ENCODE measurements at places on chromosomes 4 and X.

- no peak for DNase-seq
Measured at GRCh38 chr4:4759883-4760282, 99.6 kb upstream of the MSX1 start.

DNA sequence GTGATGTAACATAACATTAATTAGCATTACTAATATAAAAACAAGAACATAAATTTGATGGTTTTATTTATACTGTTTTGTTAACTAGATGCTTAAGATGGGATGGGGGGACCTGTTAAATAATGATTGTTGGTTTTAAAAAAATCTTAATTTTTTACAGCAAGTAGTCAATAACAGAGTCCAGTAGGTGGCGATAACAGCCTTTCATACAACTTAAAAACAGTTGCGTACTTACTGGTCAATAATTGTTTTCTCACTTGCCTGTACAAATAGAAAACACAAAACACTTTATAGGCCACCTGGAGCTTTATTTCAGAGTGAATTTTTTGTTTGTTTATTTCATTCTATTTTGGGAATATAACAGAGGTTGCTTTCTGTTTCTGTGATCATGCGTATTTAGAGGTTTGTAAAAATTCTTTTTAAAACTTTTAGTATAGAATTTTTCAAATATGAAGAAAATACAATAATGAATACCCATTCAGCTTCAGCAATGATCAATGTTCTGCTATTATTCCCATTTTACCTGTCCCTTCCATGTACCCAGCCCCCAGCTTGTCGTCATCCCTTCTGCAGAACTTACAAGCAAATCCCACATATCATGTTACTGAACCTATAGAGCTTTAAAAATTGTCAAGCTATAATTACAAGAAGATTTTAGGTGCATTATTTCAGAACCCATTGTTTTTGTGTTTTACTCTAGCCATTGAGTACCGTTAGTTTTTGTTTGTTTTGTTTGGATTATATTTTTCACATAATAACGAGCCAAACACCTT is 97.1 kb downstream of the MRPL1 start:
- DNase-seq: no peak

DNA sequence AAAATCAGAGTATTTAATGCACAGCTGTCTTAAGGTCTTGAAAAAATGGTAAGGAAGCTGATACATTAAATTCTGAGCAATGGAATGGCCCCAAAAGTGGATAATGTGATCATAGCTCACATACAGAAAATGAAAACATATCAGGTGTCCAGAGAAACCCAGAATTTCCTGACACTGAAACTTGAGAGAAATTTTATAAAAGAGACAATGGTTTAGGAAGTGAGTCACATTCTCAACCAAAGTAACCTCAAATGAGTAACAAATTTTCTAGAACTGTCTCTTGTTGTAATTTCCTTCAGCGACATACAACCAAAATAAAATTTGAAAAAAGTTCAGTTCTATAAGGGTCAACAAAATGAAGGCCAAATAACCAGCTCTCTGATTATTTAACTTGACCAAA is 37.4 kb upstream of the PACRGL start:
- no peak for DNase-seq

DNA sequence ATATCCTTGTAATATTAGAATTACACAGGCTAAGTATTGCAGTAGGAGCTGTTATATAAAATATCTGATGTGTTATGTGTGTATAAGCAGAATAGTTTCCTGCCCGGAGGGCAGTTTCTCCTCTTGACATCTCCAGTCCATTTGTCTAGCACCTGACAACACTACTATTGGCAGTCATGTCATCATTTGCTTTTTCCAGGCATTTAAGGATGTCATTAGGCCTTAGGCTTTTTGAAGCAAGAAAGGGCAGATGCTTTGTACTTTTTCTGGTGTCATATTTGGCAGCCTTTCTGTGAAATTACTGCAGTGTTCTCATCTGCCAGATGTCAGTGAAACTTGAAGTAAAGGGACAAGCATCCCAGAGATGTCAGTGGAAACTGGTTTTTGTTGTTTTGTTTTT is 2017.6 kb upstream of the IGFBP7 start:
- DNase-seq: no peak

GRCh38 chrX:19057856-19058255 is 64.4 kb downstream of the ADGRG2 start:
- DNase-seq: no peak

- no peak for DNase-seq
Measured at GRCh38 chrX:17000751-17001150, 54.3 kb downstream of the REPS2 start.

DNA sequence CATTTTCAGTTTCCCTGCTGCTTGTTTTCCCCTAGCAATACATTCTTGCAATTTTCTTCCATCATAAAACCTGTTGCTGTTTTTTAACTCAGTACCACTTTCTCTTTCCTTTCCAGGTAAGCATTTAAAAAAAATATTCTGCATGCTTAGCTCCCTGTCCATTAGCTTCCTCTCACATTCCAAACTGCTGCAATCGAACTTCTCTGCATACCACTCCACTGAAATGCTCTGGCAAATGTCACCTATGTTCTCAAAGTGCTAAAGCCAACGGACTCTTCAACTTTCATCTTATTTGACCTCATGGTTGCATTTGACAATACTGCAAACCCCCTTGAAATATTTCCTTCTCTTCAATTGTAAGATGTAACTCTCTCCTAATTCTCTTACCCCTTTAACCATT is 192.7 kb downstream of the ANAPC10 start:
- DNase-seq: no peak

DNA sequence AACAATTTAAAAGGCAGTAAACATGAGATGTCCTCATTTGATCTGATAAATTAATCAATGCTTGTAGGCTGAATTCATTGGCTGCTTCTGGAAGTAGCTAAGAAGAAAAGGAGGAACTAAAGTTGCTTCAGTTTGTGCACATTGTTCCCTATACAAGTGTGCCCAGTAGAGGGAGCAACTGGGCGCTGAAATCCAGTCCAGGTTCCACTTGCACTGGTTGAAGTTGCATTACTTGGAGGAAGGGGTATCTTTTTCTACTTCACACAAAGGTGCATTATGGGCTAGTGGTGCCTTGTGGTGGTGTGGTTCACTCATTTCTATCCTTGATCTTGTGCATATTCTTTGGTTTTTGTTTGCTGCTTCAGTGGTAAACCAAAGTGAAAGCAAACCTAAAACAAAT is 67.9 kb upstream of the SOX3 start:
- DNase-seq: no peak

DNA sequence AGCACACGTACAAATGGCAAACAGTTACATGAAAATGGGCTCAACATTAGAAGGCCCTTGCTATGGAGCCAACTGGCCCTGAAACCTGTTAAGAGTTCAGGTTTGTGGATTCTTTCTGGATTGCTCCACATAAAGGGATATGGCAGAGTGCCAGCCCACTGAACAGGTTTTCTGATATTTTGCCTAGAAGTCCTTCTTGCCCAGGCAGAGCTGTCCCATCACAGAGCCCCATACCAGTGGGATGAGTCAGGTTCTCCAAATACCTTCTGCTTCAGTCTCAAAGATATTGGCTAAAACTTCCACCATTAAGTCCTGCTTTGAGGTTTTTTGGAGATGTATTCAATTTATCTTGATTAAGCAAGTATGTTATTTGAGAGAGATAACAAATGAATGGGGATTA is 146.8 kb upstream of the IL1RAPL2 start:
- no peak for DNase-seq

GRCh38 chr4:111937368-111937767 is 207.9 kb upstream of the FAM241A start:
- no peak for DNase-seq

DNA sequence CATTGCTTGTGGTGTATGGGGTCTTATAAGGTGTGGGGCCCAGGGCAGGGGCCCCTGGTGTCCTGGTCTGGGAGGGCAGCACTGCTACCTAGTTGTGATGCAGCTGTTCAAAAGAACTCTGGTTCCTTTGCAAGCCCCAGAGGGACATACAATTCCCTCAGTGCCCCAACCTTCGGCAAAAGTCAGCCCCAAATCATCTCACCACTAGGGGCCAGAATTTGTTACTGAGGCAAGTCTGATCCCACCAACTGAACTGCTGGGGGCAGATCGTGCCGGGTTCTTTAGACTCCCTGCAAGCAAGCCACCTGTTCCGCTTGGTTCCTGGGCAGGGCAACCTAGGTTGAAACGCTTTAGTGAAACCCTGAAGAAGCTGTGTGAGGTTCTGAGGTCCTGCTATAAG is 180.1 kb upstream of the S100G start:
- no peak for DNase-seq

DNA sequence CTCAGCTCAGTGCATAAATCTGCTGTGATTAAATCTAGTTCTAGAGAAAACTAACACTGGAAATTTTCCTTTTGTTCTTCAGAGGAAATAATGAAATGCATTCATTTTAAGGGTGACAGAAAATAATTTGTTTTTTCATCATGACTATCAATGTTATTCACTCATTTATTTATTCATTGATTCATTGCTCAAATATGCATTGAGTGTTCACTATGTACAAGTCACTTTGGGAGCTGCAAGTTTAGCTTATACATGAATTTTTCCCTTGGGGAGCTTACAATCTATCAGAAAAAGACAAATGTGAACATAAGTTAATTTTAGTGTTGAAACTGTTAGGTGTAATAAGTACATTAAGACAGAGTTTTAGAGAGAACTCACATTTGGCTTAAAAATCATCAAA is 897.8 kb downstream of the CENPC start:
- no peak for DNase-seq

DNA sequence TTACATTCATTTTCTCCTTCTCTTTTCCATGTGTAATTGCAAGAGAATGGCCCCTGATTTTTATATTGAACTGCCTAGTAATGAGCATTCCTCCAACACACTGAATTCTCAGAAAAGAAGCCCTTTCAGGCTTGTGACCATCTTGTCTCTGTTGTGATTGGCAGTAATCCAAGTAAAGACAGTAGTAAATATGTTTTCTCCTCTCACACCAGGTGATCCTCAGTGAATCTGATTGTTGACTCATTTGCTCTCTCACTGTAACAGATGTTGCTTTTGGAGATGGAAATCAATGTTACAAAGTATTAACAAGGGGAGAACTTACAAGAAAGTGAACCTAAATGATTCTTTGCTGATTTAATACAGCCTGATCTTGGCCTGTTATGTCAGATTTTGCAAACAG is 271.0 kb downstream of the AFF2 start:
- DNase-seq: no peak

DNA sequence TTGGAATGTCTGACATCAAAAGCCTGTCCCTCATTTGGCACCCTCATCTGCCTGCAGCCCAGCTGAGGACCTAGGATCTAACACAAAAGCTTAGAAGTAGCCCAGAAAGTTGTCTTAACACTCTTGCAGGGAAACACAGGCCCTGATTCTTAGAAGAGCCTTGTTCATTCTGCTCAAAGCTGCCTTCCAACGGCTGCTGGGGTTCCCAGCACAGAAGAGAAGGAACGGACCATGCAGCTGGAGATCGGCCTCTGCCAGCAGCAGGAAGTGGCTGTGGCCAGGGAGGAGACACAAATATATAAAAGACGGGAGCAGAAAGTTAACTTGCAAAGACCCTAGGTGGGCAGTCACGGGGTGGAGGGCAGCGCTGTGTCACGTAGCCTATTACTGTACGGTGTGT is 20.4 kb downstream of the PRPS2 start:
- no peak for DNase-seq

DNA sequence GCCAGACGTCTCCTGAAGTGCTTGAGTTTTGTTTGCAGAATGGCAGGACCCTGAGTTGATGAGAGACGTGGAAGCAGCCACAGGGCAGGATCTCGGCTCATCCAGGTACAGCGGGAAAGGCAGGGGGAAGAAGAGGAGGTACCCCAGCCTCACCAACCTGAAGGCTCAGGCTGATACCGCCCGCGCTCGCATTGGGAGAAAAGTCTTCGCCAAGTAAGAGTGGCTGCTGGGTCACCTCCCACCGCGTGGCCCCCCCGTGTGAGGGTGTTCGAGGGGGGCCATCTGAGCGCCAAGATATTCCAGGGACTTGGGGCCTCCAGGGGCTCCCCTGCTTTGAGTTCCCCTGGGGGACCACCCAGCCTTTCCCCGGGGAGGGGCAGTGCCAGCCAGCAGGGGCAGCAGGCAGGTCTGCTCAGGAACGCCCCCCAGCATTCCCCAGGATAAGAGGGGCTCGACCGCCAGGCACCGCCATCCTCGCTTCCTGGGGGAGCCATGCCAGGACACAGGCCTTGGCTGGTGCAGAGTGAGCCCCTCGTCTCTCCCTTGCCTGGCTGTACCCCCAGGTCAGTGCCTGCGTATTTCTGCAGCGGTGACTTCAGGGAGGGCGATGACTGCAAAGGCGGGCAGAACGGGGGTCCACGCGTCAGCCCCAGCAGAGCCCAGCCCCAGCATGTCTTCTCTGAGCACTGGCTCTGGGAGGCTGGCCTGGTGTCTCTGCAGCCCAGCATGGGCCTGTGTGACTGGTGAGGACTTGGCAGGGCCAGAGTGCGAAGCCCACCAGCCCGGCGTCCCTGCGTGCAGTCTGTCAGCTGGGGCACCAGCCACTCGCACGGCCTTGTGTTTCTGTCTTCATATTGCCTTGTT is 22.3 kb downstream of the NKX1-1 start:
- no peak for DNase-seq

DNA sequence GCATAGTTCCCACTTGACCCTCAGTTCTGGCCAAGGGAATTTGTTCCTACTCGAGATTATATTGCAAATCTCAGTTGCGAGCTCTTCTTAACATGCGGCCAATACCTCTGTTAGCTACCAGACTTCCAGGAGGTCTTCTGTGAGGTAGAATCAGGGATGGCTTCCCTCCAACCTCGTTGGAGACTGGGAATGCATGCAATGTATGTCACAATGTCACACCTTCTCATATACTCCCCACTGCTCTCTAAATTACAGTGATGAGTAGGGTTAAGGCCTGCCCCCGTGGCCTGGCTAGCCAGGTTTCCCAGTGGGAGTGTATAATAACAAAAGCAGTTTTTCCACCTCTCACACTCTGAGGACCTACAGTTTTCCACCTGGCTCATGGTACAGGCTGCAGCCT is 1962.5 kb downstream of the ARAP2 start:
- no peak for DNase-seq

- no peak for DNase-seq
Measured at GRCh38 chr4:1843852-1844251, 12.1 kb downstream of the LETM1 start.

GRCh38 chr4:177485528-177485927 is 43.3 kb upstream of the AGA start:
- DNase-seq: no peak

- no peak for DNase-seq
Measured at GRCh38 chr4:54077812-54078211, 13.4 kb upstream of the CHIC2 start.

DNA sequence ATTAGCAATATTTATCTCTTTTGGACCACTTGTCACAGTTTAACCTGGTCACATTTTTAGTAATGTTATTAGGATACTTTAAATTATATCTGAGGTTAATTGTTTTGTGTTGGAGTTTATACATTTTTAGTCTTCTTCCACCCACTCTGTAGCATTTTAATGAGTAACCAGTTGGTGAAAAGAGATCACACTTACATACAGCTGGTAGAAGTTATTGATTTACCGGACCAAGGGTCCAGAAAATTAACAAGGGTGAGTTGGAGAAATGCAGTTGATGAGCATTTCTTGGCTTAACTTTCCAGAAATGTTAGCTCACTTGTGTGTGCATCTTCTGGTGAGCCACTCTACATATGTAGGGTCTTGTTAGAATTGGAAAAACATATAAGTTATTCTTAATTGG is 219.6 kb downstream of the GRXCR1 start:
- DNase-seq: no peak
